ENCODE measurements at places on chromosomes 3 and 15.

DNA sequence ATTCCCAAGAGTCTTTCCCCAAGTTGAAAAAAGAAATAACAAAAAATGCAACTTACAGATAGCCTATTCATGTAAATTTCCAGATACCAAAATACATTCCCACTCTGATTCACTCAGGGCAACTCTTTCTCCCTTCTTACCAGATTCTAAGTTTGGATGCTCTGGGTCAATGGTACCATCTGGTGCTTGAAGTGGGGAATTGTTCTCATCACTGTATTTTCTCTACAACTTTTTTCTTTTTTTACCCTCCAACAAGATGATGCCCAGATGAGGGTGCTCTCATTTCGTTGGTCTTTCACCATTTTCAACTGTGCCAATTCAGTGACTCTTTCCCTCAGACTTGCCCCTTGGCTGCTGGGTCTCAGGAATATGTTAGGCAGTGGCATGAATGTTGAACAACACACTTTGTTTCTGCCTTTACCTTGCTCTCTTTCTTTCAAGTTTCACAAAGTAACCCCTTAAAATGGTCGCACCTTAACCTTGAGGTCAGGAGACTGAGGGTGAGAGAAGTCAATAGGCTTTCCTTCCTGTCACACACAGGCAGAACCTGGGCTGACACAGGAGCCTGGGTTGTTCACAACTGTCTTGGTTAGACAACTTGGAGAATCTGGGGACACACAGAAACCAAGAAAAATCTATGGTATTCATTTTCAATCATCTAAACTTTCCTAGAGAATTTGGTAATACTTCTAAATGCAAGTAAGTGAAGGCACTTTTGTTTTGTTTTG, 330.7 kb upstream of the SLCO3A1 start:
- no peak for DNase-seq

DNA sequence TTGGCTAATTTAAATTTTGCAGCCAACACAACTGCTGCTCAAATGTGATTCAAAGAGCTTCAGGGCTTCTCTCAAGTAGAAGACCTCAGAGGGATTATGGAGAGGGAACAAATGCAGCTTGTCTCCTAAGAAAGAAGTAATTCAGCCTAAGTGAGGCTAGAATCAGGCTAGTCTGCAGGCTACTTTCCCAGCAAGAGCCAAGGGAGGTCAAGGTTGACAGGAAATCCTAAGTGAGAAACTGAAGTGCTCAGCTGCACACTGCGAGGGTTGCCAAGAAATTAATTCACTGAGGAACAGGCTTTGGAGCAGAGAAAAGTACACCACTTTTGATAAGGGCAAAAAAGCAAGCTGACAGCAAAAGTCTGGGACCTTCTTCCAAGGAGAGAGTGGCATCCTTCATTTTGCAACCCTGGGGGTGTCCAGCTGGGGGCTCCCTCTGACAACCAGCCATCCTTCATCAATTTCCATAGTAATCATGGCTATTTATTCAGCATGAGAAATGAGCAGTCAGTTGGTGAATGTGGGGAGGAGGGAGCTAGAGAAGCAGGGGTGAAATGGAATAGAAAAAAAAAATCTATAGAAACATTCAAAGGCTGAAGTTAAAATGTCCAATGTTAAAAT, 646.4 kb upstream of the ADAMTS9 start:
- no peak for DNase-seq

DNA sequence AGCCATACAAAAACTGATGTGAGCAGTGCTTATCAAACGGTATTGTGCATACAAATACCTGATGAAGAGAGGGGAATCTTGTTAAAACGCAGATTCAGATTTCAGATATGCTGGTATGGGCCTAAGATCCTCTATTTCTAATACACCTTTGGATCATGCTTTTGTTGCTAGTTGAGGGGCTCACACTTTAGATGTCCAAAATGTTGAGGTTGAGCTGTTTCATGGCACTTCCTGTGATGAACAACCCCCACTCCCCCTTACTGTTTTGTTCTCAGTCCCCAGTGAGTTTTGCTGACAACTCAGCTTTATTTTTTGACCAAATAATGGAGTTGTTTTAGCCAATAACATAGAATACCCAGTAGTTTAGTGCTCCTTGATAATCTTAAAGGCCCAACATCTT, 53.2 kb downstream of the ROBO2 start:
- DNase-seq, result no peak

- DNase-seq, result no peak
These were observed 174.6 kb downstream of the ANXA2 start for GRCh38 chr15:60223176-60223575.

- DNase-seq, result no peak
These were observed 98.1 kb downstream of the LRRK1 start for GRCh38 chr15:101017093-101017754.

DNA sequence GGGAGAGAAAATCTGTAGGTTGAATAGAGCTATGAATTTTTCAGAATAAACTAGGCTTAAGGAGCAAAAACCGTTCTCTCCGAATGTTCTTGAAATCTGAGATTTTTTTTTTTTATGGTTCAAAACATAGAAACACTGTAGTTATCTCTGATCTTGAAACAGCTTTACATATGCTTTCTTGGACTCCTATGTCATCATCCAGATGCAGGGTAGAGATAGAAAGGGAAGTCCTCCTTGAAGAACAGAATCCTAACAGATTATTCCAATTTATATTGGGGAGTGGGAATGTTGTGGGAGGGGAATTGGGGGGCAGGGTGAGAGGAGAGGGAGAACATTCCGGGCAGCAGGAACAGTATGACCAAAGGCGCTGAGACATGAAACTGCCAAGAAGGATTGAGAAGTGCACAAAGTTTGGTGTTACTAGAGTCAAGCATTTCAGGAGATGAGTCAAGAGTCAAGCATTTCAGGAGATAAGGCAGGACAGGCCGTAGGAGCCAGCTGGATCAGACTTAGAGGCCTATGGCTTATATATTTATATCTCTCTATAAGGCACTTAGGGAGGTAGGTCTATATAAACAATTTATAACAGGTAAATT, 21.9 kb upstream of the ST3GAL6 start:
- DNase-seq, result no peak

DNA sequence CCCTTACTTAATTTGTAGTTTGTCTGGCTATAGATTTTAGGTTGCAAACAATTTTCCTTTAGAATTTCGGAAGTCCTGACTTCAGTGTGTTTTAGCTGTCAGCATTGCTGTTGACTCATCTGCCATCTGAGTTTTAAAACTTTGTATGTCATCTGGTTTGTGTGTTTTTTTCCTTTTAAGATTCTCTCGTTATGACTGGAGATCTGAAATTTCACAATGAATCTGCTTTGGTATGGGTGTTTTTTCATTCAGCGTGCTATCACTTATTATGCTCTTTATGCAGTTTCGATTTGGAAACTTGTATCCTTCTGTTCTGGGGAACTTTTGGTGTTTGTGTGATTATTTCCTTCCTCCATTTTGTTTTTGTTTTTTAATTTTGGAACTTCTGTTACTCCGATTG, 53.7 kb upstream of the ZNF280D start:
- no peak for DNase-seq

DNA sequence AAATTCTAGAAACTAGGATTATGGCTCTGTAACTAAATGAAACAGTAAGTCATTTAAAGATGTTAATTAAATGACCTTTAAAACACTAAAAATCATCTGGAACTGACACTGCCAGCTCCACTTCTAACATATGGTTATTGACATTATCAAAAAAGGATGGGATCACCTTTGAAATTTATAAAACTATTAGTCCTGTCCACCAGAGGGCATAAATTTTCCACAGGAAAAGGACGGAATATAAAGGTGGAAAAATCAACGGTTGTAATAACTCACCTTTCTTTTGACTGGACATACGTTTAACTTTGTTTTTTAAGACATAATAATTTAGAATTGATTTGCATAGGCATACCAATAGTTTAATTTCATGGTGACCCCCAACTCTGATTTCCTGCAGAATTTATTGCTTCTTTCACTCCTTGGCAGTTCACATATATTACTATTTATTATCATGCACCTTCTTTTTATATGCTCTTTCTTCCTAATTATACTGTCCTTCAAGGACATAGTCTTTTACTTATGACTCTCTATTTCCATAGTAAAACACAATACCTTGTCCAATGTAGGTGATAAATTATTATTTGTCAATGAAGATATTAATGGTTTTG, 345.7 kb downstream of the CADM2 start:
- DNase-seq, result no peak

- DNase-seq, result no peak
These were observed 113.8 kb upstream of the RAD18 start for GRCh38 chr3:9077029-9077428.

GRCh38 chr3:121629601-121630000, 31.1 kb downstream of the HCLS1 start:
- no peak for DNase-seq

DNA sequence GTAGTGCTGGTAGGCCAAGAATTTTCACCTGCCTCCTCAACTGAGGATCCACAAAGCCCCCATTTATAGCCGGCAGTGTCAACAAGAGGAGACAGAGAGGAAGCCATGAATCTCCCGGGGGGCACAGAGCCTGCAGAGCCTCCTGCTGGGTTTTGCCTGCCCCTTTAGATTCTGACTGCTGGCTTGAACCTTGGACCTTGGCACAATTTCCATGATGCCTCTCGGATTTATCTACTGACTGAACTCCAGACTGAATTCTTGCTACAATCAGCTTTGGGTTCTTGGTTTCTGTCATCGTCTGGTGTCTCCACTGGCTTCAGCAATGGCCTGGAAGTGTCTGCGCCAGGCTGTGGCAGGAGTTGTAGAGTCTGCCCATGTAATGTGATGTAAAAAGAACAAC, 80.7 kb downstream of the GPR156 start:
- DNase-seq, result no peak

GRCh38 chr3:127964053-127964452, 49.0 kb downstream of the KBTBD12 start:
- no peak for DNase-seq

DNA sequence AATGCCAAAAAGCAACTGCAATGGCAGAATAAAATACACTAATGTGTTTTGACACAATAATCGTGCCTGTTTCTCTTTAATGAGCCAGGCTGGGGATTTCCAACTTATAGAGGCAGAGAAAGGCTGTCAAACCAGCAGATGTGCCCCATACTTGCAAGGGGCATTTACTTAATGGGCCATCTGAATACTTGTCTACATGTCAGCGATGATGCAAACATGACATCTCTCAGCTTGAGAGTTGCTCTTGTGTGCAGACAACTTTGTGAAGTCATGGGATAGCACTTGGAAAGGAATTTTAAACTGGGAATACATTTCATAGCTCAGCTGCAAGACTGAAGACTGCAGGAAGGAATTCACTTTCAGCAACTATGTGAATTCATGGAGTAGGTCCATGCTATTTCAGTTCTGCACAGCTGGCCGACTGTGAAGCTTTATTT, 127.4 kb upstream of the ADAMTS9 start:
- no peak for DNase-seq

DNA sequence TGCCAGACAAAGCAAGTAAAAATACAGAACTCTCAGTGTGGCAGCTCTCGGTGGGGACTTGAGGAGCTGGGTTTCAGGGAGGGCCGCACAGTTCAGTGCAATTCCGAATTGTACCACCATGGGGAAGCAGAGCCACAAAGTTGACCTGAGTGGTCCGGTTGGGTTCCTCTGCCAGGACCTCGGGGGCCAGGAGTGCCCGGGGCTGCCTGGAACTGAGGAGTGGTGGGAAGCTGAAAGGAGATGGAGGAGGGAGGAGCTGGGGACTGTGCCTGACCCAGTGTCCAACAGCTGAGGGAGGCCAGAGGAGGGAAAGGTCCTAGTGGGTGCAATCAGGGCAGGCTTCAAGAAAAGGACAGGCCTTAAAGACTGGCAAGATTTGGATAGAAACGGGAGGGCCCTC, 32.2 kb upstream of the TRH start:
- no peak for DNase-seq

- DNase-seq, result no peak
These were observed 54.8 kb upstream of the LARS2 start for GRCh38 chr3:45333549-45333948.

DNA sequence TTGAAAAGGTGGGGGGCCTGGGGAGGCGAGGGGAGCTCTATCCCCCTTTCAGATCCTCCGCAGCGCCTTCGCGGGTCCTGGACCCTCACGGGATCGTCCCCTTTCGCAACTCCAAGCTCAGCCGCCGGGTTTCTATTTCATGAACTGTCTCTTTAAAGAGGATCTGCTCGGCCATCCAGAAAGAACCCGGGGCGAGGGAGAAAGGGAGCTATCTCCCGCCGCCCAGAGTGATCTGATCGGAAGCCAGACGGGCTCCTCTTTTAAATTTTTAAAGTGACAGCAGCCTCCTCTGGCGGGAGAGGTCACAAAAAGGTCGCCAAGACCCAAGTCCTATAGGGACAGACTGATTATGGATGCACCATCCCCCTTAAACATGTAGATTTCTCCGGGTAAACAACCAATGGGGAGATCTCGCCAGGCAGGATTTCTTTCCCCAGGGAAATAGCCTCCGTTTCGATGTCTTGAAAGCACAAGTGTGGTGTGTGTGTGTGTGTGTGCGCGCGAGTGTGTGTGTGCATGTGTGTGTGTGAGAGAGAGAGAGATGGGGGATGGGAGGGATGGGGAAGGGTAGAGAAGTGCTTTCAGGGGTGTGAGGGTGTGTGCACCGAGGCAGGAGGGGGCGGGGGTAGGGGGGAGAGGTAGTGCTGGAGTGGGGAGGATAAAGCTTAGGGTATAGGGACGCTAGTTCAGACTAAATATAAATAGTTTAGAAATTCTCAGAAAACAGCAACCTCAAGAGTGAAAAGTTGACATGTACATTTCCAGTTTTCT, 516.1 kb downstream of the MECOM start:
- no peak for DNase-seq
